ENCODE measurements at places on chromosomes 16 and 17. TPM values are rescaled to one million over a fixed set of nuclear protein-coding genes. Genes with fewer than 3 reads are reported as not detected.

NLRP1 gene
- 16.8 TPM for total RNA-seq

- no peak for DNase-seq
Measured at GRCh38 chr17:16377941-16378341, 3.0 kb upstream of the UBB start.

DNA sequence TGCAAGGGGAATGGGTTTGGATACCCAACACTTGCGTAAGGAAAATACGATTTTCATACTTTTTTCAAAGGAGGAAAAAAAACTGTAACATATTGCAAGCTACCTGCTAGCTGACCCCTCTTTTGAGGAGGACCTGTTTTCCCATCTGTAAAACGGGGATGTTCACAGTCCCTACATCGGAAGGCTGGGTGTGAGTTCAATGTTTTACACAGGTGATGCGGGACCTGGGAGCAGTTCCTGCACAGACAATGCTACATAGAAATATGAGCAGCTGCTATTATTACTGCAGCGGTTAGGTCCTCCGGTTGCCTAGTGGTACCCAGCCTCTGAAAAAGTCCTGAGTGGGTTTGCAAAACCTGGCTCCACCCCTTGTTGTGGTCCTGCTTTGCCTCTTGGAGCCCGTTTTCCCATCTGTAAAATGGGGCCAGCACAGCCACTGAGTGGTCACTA lies 3.5 kb downstream of the SOCS1 start:
- DNase-seq = no peak

DNA sequence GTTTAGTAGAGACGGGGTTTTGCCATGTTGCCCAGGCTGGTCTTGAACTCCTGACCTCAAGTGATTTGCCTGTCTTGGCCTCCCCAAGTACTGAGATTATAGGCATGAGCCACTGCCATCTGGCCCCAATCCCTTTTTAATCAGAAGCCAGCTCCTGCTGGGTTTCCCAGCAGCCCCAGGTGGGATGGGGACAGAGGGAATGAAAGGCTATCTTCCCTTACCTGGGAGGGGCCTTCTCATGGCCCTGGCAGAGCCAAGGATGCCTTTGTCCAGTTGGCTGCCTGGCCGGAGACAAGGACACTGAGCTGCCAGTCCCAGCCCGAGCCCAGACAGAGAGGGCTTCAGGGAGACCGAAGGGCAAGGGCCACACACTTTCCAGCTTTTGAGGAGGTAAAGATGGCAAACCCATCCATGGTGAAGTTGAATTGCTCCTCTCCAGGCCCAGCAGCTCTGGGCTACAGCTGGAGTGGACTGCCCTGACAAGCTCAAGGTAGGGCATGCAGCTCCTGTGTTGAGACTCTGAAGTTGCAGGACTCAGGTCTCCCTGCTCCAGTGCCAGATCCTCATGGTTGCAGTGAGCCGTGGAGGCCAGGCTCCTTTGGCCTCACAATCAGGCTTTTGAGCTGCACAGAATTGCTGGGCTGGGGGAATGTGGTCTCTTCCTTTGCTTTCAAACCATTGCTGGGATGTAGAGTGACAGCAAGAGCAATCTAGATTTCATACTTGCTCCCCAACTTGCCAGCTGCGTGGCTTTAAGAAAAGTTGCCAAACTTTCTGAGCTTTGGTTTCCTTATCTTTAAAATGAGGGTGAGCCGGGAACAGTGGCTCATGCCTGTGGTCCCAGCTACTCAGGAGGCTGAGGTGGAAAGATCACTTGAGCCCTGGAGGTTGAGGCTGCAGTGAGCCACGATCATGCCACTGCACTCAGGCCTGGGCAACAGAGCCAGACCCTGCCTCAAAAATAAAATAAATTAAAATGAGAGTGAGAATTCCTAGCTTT lies 44.5 kb upstream of the IL34 start:
- DNase-seq = no peak

DNA sequence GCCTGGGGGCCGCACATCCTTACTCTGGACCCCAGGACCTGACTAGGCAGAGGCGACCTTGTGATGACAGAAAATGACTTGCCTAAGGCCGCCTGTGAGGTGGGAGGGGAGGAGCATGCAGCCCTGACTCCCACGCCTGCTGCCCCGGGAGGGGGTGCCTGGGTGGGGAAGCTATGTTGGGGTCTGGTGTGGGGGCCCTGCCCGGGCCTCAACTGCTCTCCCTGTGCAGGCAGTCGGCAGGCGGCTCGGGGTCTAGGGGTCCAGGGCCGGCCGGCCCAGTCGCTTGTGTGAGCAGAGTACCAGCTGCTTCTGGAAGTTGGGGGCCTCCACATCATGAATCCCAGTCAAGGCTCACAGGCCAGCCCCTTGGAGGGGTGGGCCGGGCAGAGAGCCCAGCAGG lies 48.1 kb downstream of the PRMT7 start:
- DNase-seq = no peak

GRCh38 chr16:2986623-2987188 lies 6.5 kb upstream of the PKMYT1 start:
- DNase-seq = no peak

DNA sequence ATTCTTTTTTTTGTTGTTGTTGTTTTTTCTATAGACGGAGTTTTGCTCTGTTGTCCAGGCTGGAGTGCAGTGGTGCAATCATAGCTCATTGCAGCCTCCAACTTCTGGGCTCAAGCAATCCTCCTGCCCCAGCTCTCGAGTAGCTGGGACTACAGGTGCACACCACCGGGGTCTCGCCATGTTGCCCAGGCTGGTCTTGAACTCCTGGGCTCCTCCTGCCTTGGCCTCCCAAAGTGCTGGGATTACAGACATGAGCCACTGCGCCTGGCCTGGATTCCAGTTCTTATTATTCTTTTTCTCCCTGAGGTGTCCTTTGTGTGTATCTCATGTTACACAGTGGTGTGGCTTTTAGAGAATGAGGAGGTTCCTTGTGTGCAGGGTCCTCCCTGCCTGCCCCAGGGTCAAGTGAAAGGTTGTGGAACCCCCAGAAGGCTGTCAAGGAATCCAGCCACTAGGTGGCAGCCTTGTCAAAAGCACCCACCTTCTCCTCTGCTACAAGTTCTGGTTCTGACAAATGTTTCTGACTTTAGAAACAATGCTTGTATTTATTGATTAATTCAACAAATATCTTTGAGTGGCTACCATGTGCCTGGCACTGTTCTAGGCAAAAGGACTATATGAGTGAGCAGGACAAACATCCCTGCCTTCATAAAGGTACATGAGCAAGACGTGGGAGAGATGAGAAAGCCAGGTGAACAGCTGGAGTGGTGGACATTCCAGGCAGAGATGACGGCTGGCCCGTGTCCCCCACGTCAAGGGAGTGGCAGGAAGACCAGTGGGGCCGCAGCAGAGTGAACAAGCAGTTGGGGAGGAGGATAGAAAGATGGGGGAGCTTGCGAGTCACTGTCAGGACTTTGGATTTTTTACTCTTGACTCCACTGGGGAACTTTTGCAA lies 112.4 kb downstream of the SPECC1 start:
- DNase-seq = no peak

AURKB gene
- total RNA-seq = not detected

DNA sequence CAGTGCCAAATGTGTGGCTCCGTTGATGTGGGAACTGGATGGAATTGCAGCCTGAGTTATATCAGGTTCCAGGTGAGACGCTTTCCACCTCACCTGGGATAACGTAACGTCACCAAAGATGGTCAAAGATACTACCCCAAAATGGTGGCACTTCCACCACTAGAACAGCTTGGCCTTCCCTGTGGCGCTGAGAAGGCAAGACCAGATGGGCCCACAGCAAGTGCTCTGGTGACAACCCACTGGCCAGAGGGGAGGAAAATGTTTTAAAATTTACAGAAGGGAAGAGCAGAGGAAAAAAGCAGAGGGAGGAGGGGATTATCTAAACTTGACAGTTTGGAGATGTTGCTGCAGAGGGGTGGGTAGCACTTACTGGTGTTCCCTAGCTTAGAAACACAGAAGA lies 7.5 kb upstream of the ITGA2B start:
- no peak for DNase-seq

DNA sequence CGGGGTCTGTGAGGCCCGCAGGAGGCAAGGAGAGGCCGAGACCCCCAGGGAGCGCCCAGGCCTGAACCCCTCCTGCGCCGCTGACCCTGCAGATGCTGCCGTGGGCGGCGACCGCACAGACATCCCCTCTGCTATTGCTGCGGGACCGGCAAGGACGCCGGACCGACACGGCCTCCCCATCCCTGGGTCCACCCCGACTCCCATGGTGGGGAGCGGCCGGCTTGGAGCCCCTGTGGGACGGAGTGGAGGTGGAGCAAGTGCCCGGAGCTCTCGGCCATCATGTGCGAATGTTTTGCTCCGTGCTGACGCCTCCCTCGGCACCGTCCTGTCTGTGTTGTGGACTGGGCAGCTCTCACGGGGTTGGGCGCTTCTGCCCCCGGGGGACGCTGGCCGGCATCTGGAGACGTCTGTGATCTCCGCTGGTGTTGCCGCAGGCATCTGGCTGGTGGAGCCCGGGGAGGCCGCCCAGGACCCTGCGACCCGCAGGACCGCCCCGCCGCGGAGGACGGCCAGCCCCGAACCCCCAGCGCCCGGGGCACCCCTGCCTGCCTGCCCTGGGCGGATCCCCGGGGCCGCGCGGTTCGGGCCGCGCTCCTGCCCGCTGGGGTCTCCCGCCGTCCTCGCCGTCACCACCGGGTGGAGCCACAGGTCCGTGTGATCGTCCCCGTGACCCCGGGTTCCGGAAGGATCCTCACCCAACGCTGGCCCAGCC lies 12.8 kb upstream of the GNG13 start:
- no peak for DNase-seq

DNA sequence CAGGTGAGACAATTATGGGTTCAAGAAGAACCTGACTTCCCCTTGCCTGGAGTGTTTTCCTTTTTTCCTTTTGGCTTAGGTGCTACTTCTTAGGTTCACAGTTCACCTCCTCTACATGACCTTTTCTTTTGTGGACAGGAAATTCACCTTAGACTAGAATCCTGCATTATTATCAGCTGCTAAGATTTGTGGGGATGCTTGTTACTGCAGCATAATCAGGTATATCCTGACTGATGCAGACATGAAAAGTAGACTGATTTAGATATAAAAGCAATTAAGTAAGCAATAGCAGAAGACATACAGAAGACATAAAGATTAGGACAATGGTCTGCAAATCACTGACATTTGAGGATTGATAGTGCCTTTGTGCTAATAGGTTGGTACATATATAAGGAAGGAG lies 168.3 kb downstream of the SALL1 start:
- no peak for DNase-seq

- no peak for DNase-seq
Measured at GRCh38 chr16:12515746-12516145, 287.9 kb downstream of the CPPED1 start.

AFMID gene
- 29.6 TPM for total RNA-seq

DNA sequence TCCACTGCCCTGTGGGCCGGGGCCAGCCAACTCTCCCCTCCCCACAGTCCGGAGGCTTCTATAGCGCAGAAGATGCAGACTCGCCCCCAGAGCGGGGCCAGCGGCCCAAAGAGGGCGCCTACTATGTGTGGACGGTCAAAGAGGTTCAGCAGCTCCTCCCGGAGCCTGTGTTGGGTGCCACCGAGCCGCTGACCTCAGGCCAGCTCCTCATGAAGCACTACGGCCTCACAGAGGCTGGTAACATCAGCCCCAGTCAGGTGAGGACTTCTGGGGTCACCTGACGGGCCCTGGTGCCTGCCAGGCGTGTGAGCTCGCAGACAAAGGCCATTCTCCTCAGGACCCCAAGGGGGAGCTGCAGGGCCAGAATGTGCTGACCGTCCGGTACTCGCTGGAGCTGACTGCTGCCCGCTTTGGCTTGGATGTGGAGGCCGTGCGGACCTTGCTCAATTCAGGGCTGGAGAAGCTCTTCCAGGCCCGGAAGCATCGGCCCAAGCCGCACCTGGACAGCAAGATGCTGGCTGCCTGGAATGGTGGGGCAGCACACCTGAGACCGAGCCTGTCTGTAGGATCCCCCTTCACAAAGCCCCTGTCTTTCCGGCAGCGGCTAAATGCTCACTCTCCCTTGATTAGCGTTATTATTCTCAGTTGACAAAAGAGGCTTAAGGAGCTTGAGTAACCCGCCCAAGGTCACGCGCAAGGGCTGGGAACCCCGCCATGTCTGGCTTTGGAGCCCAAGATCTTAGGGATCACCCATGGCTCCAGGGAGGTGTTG lies 3.9 kb downstream of the SPATA20 start:
- no peak for DNase-seq

COL1A1 gene
- total RNA-seq = 24.4 TPM

GRCh38 chr17:21039839-21040575 lies 2.8 kb downstream of the USP22 start:
- DNase-seq = no peak

P2RX5 gene
- total RNA-seq = 0.19 TPM

GRCh38 chr16:87939562-87940423 lies 3.5 kb upstream of the CA5A start:
- DNase-seq = no peak

ALOX15B gene
- total RNA-seq = 2.7 TPM

KRT27 gene
- total RNA-seq = not detected

GPS2 gene
- 89.6 TPM for total RNA-seq

GRCh38 chr17:69050999-69051775 lies 9.5 kb downstream of the ABCA9 start:
- no peak for DNase-seq

GRCh38 chr17:51610834-51611233 lies 350.5 kb downstream of the UTP18 start:
- DNase-seq = no peak

DNA sequence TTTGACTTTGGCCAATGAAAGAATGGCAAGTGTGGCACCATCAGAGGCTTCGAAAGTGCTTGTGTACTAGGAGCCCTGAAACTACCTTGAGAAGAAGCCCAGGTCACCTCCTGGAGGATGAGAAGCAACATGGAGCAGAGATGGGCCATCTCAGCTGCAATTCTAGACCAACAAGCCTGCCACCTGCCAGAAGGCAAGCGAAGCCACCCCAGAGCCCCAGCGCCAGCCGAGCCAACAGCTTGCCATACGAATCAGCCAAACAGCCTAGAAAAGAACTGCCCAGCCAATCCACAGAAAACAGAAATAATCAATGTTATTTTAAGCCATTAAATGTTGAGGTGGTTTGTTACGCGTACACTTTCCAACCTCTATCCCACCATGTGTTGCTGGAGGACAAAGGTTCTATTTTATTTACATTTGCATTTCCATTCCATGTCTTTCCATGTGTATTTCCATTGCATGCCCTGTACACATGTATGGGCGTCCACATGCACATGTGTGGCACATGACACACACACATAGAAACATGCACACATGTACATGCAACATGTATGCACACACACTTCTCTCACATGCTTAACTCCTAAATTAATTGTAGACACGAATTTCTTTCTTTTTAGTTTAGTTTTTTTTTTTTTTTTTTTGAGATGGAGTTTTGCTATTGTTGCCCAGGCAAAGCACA lies 144.3 kb upstream of the TNRC6C start:
- no peak for DNase-seq

- DNase-seq = no peak
Measured at GRCh38 chr16:79151-80054, 1.4 kb downstream of the MPG start.

- no peak for DNase-seq
Measured at GRCh38 chr17:29483503-29483902, 83.3 kb downstream of the ABHD15 start.

- DNase-seq = no peak
Measured at GRCh38 chr17:64218066-64218465, 45.0 kb downstream of the TEX2 start.

- DNase-seq = peak; percentile 10
Measured at GRCh38 chr16:65608455-65608854, 486.6 kb upstream of the CDH11 start.
